AG04449 (cell line): ENCODE measurements at places on chromosomes 3 and 15.

DNA sequence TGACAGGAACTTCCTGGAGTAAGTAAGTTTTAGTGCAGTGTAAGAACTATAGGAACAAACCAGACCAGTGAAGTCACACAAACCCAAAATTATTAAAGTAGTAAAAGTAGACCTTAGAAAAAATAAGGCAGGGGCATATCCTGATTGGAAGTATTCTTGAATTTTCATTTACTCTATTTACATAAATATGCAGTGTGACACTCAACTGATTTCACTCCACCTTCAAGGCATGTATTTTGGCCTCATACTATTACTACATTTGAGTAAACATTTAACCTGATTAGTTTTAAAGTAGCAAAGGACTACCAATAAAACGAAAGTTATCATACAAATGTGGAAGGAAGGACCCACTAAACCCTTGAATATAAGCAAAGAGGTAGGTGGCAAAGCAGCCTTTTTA is 22.8 kb downstream of the TRNT1 start:
- no peak for DNase-seq

DNA sequence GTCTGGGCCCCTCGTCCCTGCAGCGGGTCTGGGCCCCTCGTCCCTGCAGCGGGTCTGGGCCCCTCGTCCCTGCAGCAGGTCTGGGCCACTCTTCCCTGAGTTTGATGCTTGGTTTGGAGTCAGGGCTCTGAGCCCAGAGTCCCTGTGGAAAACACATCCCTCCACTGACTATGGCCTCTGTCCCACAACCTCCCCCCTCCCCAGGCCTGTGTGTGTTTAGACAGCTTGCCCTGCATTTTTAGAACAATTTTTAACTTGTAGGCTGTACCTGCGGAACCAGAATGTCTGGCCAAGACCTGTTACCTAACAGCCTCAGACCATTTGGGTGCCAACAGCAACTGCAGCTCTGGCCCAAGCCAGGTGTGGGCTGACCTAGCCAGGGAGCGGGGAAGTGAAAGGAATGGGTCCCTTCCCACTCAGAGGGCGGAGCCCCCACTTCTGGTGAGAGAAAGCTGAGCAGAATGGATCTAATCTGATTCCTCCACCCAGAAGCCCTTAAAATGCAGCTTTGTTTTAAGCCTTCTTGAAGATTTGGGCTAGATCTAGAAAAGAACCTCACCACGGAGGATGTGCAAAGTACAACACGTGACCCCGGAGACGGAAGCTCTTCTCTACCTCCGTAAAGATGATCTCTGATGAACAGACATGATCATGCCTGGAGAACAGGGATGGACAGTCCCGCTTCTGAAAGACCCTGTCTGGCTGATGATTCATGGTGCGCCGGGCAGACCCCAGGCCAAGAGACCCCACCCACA is 60.5 kb upstream of the TFRC start:
- no peak for DNase-seq

GRCh38 chr3:160464971-160465370 is 15.4 kb upstream of the TRIM59 start:
- no peak for DNase-seq

GRCh38 chr15:39957481-39957880 is 23.6 kb downstream of the EIF2AK4 start:
- DNase-seq = no peak

DNA sequence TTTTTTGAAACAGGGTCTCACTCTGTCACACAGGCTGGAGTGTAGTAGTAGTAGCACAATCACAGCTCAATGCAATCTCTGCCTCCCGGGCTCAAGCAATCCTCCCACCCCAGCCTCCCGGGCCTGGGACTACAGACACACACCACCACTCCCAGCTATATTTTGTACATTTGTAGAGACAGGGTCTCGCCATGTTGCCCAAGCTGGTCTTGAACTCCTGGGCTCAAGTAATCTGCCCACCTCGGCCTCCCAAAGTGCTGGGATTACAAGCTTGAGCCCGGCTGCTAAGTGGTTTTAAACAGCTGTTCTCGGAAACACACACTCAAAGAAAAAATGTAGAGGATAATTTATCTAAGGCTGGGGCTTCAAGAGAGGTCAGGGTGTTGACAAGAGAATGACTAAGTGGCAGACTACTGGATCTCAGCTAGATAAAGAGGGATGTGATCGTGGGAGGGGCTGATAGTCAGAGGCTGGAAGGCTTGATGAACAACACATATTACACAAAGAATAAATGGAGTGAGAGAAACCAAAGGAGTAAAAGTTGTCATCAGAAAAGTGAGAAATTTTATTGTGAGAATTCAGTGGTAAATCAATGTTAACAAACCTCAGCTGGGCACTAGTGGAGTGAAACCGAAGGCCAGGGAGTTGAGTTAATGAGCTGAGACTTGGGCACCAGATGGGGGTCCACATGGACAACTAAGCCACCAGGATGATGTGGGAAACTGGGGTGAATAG is 6.7 kb downstream of the CCR5AS start:
- DNase-seq = no peak

DNA sequence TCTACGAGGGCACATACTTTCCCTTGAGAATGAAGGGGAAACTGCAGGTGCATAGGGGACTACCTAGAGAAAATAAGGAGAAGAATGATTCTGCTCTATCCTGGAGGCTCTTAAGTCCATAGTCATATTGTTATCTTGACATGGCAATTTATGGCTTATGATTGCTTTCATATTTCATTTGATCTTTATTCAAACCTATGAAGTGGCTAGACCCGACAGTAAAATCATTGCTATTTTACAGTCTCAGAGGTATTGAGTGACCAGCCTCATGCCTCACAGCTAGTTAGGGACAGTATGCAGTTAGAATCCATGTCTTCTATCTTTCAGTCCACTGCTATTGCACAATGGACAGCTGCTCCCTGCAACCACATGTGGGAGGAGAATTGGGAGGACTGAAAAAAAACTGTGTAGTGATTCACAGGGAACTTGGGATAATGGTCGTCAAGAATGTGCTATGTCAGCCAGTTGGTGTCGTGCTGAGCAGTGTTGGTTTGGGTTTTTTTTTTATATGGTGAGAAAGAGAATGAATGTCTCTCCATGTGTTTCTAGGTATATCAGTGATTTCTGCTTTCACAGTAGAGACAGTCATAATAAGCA is 63.2 kb upstream of the SPPL2A start:
- peak; percentile 63 for DNase-seq

DNA sequence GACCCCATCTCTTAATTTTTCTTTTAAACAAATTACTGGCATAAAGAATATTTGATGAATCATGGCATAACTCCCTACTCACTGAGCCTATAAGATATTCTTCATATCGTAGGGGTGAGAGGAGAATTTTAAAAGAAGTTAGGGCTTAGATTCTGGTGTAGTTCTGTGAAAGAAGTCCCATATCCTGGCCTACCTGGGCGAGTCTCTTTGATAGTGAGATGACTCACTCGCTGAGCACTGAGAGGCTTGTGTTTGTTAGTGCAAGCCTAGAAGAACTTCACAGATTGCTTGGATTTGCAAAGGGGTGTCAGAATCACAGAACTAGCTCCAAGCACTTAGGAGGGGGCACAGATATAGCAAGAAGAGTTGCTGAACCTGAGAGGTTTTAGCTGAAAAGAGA is 133.8 kb upstream of the TMC3 start:
- DNase-seq = no peak

GRCh38 chr3:181709537-181710279 is 2.0 kb upstream of the SOX2 start:
- no peak for DNase-seq

- DNase-seq = peak; percentile 28
Measured at GRCh38 chr15:92521624-92522008, 127.9 kb downstream of the ST8SIA2 start.

GRCh38 chr15:70473581-70474370 is 289.6 kb downstream of the UACA start:
- no peak for DNase-seq

GRCh38 chr3:30847592-30847991 is 46.9 kb downstream of the GADL1 start:
- DNase-seq = no peak

DNA sequence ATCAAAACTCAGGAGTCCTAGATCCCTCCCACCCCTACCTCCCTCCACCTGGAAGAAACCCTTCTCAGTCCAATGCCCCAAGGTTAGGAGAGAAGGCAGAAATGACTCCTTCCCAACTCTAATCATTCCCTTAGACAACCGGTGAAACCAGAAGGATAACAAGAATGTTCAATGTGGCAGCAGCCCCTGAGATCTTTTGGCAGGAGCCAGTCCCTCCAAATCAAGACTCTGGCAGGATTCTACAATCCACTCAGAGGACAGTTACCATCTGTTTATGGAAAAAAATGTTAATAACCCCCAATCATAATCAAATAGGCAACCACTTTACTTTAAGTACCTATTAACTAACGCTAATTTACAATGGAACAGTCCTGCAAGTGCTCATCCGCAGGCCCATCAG is 136.5 kb downstream of the NTRK3 start:
- no peak for DNase-seq

DNA sequence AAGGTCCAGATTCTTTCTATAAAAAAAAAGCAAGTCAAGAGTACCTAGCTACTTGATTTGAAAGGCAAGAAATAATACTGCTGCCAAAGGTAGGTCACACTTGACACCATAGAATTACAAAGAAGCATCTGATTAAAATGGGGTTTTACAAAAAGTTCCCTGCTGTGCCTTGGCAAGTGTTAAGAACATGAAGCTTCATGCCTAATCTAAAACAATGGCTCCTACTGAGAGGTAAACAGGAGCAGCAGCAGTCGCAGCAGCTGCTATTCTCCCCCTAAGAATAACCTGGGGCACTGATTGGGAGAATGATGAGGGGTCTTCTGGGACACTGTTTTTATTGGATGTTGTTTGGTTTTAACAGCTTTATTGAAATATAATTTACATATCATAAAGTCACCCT is 14.1 kb downstream of the UBP1 start:
- no peak for DNase-seq

DNA sequence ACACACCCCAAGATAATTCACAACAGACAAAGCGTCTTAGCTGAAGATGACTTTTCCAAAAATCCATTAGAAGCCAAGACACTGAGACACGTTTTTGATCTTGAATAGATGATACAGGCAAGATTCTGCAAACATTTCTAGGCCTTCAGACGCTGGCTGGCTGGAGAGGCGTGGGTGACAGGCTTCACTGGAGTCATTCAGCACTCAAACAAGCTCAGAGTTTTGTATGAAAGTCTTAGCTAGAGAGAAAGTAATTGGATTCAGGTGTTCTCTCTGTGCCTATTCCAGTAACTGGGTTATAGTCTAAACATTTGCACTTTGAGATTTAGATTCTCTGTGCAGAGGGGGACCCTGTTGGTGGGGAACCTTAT is 147.7 kb upstream of the BHLHE40 start:
- DNase-seq = no peak

DNA sequence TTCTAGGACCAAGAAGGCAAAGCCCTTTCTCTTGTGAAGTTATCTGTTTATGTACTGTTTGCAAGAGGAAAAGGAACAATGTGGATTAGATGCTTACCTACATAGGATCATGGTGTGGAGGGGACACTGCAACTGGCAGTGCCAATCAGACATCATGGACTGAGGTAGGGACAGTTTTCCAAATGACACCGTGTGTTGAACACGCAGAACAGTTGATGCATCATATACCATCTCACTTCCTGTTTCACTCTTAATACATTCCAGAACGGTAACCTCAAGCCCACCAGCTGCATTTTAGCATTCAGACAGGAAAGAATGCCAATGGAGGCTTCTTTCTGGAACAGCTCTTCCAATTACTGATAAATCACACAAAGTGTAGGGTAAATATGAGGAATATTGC is 397.7 kb upstream of the LMCD1 start:
- DNase-seq = no peak

DNA sequence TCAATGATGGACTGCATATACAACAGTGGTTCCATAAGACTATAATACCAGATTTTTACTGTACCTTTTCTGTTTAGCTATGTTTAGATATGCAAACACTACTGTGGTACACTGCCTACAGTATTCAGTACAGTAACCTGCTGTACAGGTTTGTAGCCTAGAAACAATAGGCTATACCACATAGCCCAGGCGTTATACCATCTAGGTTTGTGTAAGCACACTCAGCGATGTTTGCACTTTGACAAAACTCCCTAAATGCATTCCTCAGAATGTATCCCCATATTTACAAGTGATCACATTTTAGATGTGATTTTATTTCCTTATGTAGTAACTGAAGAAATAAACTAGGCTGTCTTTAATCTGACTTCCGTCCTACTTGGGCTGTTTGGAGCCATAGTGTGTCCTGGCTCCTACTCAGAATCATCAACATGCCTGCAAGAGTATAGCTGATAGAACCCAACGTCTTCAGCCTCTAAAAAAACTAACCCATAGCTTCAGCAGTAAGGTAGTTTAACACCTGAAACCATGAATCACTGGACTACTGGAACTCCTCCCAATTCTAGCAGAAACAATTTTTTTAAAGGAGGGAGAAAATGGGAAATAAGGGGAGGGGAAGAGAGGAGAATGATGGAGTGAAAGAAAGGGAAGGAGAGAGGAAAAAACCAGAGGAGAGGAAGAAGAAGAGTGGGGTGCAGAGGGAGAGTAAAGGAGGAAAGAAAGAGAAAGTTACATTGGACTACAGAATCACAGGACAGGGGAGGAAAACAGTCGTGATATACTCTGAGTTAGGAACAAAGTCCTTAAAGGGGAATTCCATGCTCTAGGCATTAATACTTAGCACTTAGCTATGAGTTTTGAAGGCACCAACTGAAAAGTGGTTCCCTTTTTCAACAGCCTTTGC is 67.7 kb upstream of the PLXND1 start:
- DNase-seq = no peak

DNA sequence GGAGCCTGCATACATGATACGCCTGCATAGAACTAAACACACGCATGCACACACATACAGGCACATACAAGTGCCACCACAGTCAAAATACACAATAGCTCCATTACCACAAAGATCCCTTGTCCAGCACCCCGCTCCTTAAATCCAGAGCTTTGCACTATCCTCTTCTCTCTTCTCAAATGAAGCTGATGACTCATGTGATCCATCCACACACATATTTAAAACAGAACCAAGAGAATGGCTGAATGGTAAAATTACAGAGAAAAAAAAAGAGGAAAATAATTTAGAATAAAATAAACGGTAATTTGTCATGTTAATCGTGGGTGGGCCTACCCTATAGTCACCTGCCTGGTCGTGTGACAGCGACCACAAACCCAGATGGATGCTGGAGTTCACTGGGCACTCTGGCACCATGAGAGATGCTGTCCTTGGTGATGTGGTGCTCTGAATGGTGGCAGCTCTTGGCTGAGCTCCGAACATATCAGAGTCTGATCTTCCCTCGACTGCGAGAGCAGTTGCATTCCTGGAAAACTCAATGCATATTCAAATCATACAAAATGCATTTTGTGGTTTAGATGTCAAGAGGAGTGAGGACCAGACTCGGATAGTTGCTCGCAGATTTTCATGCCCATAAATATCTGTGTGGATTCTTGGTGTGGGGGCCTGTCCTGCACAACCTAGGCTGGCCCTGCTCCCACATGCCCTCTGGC is 8.9 kb downstream of the IQSEC1 start:
- no peak for DNase-seq

GRCh38 chr3:109930582-109930981 is 593.2 kb upstream of the DPPA4 start:
- no peak for DNase-seq

- no peak for DNase-seq
Measured at GRCh38 chr3:76502076-76502475, 537.8 kb upstream of the ROBO2 start.
